ENCODE measurements at places on chromosomes 7 and 10. TPM values are rescaled to one million over a fixed set of nuclear protein-coding genes. Genes with fewer than 3 reads are reported as not detected.

DNA sequence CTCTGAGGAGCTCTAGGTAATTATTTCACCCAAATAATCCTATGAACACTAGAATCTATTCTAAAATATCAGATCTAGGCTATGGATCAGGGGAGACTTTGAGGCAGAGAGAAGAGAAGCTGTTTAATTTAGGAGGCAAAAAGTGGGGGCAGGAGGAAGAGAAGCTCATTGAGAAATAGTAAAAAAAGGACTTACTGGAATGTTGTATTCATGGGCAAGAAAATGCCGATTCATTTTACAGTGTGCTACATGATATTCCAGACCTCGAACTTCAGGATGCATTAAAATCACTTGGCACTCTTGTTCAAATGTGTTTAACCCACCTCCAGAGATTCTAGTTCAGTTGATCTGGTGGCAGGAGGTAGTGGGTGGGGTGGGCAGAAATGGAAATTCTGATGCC lies 109.5 kb upstream of the ITGB1 start:
- no peaks in the 10 kb centered on the region for H3K27me3 ChIP-seq
- H3K4me1 ChIP-seq: no peaks in the 10 kb centered on the region
- DNase-seq: no peak
- H3K27ac ChIP-seq: no peak overlapping the region
- H3K4me3 ChIP-seq: no peak overlapping the region

DNA sequence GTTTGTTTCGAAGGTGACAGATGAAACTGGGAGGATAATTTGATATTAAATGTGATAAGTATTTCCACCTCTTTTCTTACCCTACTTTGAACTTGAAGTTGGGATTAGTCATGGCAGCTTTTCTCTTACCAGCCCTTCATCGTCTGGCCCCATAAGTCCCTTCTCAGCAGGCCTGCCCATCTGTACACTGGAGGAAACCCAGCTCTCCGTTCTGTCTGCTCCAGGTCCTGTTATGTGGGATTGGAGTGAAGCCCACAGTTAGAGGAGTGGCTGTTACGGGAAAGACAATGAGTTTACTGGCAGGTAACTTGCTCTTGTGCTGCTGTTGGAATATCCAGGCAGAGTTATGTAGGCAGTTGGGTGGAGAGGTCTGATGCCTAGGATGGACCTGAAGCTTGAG lies 127.3 kb downstream of the CAMK1D start:
- no peaks in the 10 kb centered on the region for H3K36me3 ChIP-seq
- H3K4me3 ChIP-seq: no peak overlapping the region
- no peak for DNase-seq
- no peaks in the 10 kb centered on the region for H3K4me1 ChIP-seq
- no peak overlapping the region for H3K27ac ChIP-seq
- no peaks in the 10 kb centered on the region for H3K27me3 ChIP-seq

Gene OR2A42
- total RNA-seq: not detected

Gene BLNK
- total RNA-seq: 10.0 TPM

Data from upper lobe of left lung (tissue), 6 donors.